ENCODE measurements at places on chromosomes 4 and X.

DNA sequence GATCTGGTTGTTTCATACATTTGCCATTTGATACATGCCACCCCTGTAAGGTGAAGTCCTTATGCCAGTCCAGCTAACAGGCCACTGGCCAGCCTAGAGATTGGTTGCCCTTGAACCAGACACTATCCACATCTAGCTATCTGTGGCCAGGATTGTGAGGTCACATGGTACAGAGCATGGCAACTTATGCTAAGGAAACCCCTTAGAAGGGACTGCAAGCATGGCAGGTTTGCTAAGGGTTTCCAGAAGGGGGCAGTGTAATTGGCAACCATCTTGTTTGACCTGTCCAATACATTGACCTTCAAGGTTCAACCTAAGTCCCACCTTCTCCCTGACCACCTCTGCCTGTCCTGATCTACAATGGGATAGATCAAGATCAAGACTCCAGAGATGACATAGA is 47.5 kb downstream of the SMC1A start:
- DNase-seq, result no peak

DNA sequence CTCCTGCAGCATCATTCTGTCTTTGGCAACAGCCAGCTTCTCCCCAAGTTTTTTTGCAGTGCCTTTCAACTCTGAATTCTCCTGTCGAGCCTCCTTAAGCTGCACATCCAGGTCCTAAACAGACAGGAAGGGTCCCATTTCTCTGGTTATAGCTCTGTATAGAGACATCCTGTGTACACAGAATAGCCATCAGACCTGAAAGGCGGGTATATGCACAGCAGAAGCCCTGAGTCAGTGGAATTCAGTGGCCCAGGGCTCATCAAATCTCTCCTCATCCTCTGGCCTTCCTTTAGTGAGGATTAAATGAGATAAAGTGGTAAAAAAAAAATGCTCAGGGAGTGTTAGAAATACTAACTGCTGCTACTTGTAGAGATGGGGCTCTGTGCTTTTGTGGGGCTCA is 73.8 kb downstream of the FAM184B start:
- no peak for DNase-seq

DNA sequence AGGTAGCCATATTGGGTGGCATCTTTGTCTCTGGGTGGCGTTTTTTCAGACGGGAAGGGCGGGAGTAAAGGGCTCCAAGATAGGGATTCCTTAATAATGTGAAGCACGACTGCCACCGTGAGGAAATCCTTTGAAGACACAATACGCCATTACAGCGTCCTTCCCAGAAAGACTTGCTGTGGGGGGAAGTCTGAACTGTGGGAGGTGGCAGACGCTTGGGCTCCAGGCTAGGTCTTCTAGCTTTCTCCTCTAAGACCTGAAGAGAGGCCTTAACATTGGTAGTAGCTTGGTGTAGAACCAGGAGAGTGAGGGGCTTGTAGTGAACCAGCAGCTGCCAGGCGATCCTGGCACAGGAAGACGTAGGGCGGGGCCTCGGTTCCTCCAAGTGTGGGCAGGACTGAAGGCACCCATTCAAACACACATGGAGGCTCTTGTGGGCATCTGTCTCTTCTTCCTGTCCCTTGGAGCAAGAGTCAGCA is 197.3 kb downstream of the OR13H1 start:
- DNase-seq, result peak; percentile 87

GRCh38 chr4:15385928-15386327 is 41.9 kb upstream of the C1QTNF7 start:
- no peak for DNase-seq

DNA sequence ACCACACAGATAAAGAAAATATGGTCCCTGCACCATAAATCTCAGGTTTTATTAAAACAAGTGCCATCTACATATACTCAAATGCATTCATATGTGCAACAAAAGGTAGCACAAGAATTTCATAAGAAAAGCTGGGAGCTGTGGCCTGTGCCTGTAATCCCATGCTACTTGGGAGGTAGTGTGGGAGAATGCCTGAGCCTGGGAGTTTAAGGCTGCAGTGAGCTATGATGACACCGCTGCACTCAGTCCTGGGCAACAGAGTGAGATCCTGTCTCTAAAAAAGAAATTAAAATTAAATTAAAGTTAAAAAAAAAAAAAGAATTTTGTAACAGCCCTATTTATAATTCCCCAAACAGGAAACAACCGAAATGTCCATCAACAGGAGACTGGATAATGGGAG is 81.3 kb upstream of the JADE1 start:
- DNase-seq, result no peak

DNA sequence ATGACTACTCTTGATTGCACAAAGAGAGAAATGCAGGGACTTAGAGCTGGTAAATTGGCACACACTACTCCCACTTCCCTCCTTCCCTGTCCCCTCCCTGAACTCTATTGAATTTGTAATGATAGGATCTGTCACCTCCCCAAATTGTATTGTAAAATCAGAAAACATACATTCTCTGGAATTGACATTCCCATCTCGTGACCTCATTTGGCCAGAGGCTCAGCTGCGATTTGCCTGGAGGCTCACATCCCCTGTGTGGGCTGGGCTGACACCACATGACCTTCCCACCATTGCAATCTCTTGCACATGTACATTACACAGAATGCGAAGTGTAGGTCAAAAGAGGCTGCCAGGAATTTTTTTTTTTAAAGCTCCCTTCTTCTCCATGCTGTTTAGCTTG is 172.1 kb downstream of the MID1IP1 start:
- DNase-seq, result no peak

- no peak for DNase-seq
Observed at GRCh38 chr4:163672751-163673150, 178.3 kb downstream of the TMA16 start.

GRCh38 chr4:68630371-68630770 is 40.1 kb downstream of the UGT2B15 start:
- no peak for DNase-seq

GRCh38 chr4:72846280-72847111 is 223.0 kb downstream of the COX18 start:
- DNase-seq, result no peak

DNA sequence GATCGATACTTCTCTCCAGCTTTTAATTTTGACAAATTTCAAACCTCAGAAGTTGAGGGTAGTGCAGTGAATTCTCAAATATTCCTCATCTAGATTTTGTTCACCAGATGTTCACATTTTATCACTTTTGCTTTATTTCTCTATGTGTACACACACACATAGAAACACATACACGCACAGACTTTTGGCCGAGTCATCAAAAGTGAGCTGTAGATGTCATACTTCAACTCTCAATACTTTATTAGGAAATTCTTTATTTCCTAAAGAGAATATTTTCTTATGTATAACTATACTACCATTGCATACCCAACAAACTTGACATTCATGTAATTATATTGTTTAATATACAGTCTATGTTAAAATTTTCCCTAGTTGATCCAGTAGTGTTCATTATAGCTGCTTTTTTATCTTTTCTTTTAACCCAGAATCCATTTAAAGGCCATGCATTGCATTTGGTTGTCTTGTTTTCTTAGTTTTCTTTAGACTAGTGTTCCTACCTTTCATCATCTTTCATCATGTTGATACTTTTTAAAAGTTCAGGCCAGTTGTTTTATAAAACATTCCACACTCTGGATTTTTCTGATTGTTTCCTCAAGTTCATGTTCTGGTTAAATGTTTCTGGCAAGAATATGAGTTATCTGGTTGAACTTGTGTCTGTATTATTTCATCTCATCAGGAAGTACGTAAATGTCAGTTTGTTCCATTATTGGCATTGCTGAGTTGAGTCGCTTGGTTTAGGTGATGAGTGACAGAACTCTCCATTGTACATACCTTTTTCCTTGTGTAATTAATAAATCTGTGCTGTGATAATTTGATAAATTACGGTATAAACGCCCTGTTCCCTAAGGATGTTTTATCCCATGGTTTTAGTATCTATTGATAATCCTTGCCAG is 94.1 kb upstream of the TLR2 start:
- no peak for DNase-seq

DNA sequence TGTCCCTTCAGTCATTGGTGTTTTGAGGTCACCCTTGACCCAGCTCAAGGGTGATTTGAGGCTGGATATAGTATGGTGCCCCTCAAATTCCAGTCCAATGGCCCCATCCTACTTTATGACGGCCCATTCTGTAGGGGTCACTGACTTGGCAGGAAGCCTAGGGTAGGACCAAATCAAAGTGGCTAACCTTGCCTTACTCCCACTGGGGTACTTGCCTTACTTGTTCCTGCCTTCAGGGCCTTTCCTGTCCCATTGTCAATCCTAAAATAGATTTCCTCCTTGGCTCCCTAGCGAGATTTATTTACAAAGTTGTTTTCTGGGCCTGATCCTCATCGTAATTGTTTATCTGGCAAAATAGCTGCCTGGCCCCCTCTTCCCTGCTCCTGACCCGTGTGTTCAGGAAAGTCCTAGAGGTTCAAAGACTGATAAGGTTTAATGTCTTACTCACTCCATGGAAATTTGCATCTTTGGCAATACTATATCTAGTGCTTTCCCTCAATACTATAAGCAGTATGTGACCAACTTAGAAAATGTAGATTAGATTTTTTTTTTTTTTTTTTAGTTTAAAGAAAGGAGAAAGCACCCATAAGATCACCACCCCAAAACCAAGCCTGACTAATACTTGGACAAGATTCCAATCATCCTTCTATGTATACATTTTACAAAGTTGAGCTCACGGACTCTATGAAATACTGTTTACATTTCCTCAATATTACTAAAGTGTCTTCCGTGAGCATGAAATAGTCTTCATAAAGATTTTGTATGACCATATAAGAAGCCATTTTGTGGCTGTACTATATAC is 44.8 kb downstream of the MSN start:
- no peak for DNase-seq

- DNase-seq, result no peak
Observed at GRCh38 chrX:29798469-29798868, 416.9 kb upstream of the MAGEB2 start.

DNA sequence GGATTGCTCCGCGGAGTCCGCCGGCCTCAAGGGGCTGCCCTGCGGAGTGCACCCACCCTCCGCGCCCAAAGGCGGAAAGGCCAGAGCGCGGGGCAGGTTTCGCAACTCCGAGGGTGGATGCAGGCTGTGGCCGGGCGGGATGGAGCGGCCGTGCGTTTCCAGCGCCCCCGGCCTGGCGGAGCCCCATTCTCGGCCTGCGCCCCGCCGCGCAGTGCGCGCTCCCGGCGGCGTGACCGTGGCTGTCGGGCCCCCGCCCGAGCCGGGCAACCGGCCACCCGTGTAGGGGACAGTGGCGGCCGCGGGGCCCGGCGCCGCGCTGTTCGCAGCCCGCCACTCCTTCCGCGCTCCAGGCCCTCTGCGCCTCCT is 331 bp downstream of the SETD7 start:
- no peak for DNase-seq

DNA sequence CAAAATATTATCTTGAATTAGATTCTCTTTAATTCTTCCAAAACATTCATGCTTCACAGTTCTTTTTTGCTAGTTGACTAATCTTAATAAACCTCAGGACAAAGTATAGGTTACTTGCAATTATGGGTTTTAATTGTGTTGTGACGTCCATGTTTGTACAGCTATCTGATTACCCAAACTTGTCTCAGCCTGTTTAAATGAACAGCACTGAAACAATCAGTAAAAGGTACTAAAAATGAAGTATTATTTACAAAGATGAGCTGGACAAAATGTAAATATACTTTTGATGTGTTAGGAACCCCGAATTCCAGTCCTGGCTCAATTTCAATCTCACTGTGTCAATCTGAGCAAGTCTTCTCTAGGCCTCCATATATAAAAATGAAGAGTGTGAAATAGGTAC is 57.4 kb upstream of the SLC6A14 start:
- DNase-seq, result no peak

DNA sequence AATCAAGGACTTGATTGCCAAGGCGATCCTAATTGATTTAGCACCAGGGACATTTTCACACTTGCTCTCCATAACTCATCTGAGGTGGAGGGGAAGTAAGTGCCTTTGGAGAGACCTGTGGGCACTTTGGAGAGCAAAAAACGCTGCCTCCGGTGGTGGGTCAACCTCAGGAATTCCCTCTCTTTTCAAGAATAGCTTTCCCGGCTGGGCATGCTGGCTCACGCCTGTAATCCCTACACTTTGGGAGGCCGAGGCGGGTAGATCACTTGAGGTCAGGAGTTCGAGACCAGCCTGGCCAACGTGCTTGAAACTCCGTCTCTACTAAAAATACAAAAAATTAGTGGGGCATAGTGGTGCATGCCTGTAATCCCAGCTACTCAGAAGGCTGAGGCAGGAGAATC is 49.2 kb downstream of the PRPS1 start:
- no peak for DNase-seq

DNA sequence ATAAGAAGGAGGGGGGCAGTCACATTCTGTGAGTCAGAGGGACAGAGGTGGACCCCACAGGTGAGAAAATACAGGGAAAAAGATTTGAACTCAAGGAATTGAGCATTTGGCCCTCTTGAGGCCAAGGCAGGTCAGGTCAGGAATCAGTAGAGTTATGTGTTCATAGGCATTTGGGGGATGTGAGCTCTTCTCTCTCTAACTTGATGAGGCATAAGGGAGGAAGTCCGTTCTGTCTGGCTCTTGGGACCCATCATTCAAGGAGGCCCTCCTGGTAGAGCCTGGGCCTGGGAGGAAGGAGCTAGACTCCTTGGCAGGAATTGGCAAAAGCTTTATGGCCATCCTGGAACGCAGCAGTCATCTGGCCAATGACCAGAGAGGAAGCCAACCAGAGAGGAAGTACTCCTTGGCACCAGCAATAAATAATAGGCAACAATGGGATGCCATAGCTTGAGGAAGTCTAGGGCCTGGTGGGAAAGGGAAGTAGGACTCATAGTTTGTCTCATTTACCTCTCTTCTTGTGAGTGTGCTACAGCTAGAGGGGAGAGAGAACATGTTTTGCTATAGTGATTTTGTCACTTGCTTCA is 53.0 kb downstream of the MSN start:
- no peak for DNase-seq

GRCh38 chrX:12751887-12752286 is 39.3 kb upstream of the PRPS2 start:
- DNase-seq, result no peak

- DNase-seq, result no peak
Observed at GRCh38 chrX:48480142-48480541, 4.1 kb downstream of the FTSJ1 start.

- no peak for DNase-seq
Observed at GRCh38 chrX:153922932-153923857, 2.9 kb downstream of the ARHGAP4 start.

DNA sequence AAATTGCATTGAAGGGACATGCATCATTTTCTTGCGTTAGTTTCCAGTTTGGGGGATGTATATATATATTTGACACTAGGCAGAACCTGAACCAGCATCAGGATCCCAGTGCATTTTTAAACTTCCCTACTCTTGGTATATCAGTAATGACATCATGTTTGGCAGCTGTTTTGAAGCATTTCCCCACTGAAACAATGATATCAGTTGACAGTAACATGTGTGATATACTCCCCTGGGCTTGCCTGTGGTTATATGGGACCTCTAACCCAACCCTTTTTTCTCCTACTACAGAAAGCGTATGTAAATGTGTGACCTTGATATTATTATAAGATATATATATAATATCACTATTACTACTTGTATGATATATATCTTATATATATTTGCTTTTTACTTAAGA is 225.9 kb upstream of the CASK start:
- no peak for DNase-seq
